ENCODE measurements at places on chromosomes 1 and 21. TPM values are rescaled to one million over a fixed set of nuclear protein-coding genes. Genes with fewer than 3 reads are reported as not detected.

Gene PSRC1
- total RNA-seq, result 1.1 TPM

Gene OPTC
- total RNA-seq, result not detected

Gene LCE3D
- not detected for total RNA-seq

Gene ERG
- total RNA-seq, result under 0.01 TPM

Gene PTGER3
- not detected for total RNA-seq

Gene CHRM3
- total RNA-seq, result 0.48 TPM

Gene CEPT1
- 73.3 TPM for total RNA-seq

Gene CGN
- total RNA-seq, result 3.4 TPM

Gene SPRR2F
- not detected for total RNA-seq

Gene TSPAN1
- 29.4 TPM for total RNA-seq

Gene WNT9A
- total RNA-seq, result 1.9 TPM

Gene RAP1A
- total RNA-seq, result 17.6 TPM

Gene HDGF
- total RNA-seq, result 269 TPM

Gene SH2D2A
- total RNA-seq, result 3.6 TPM

Gene GBP7
- not detected for total RNA-seq

Gene F5
- not detected for total RNA-seq

Gene KRTAP7-1
- total RNA-seq, result not detected

Gene PSMG1
- total RNA-seq, result 55.8 TPM

Gene SPRR4
- not detected for total RNA-seq

Gene TDRD10
- not detected for total RNA-seq

Gene HSD11B1
- total RNA-seq, result 49.6 TPM

Gene OR2G6
- not detected for total RNA-seq

Gene CHAF1B
- 2.1 TPM for total RNA-seq

Gene LRRC3
- total RNA-seq, result 0.43 TPM

Gene OR2T35
- total RNA-seq, result not detected
